ENCODE measurements at places on chromosomes 3 and 15. TPM values are rescaled to one million over a fixed set of nuclear protein-coding genes. Genes with fewer than 3 reads are reported as not detected.
A peak's percentile ranks its signal among the peaks of the same experiment; 100 is the strongest.

DNA sequence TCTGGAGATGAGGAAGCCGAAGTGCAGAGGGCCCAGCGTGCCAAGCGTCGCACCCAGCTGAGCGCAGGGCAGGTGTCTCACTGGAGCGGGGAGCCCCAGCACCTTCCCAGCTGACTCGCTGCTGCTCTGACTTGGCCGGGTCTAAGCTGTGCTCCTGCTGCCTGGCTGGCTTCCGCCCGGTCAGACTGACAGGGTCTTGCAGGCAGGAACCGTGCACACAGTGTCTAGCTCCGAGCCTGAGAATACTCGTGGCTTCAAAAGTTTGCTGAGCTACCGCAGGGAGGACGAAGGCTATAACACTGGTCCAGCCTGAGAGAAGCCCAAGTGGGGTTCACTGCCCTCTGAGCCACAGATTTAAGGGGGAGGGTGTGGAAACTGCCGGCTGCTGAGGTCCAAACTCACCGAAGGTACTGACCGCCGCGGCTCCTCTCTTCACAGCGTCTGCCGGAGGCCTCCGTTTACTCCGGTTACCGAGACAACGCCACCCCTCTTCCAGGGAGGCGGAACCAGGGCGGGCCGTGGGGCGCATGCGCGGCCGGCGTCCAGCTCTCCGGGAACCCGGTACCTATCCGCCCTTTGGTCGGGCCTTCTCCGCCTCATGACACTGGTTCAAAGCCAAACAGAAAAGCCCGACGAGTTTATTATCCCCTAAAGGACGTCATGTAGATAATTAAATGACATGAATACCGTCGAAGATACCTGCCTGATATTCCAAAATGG is at the start of gene CFAP44:
Gene CFAP44 (minus strand): TSS at position 443 of the 720 bp plus-strand sequence. CDS start 7,829 bp downstream, outside the sequence.
- peak; percentile 78 for DNase-seq

DNA sequence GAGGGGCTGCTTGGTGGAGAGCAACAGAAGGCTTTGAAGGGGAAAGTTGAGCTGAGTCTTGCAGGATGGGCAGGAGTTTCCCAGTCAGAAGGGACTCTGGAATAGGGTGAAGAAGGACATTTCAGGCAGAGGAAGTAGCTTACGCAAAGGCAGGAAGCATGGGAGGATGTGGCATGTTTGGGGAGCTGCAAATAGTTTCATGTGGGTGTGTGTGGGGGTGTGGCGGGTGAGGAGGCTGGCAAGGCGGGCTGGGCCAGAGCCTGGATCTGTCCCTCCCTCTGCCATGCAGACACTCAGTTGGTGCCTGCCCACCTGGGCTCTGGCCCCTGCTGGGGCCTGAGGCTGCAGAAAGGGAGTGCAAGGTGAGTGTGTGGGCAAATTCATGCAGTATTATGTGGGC is 10.4 kb downstream of the TEX264 start:
- peak; percentile 51 for DNase-seq

GRCh38 chr15:40420793-40421192 is 15.2 kb downstream of the IVD start:
- DNase-seq: no peak

Gene DPPA4
- polyA plus RNA-seq: 0.01 TPM

DNA sequence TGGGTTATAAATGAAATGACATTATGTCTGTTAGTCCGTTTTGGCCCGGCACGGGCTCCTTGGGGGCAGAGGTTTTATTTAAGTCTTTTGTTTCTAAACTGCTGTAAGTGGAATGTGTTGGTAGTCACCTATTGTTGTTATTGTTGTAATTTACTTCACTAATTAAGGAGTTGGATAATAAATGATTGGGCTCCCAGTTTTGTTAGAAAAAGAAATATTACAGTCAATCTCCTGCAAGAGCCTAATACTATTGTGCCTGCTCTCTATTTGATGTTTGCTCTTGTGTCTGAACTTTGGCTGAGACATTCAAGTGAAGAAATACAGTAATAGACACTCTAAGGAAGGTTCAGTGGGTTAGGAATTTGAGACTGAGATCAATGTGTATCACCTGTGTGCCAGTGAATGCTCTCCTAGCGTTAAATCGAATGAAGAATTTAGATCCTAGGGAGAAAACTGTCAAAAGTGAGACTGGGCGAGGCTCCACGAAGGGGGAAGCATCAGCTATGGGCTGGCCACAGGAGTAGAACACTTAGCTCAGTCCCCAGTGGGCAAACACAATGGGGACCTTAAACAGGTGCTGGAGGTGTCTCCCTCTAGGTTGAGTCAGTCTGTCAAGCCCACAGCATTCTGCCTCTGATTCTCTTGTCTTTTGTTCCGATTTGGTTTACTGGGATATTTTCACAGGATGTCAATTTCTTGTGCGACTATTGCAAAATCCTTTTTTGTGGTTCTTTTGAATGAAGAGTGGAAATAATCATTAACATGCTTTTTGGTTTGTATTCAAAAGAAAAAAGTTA is 1.2 kb downstream of the ROBO2 start:
- no peak for DNase-seq

- peak; percentile 44 for DNase-seq
These were observed 394 bp downstream of the OSBPL10 start for GRCh38 chr3:31980530-31981205.

Gene CHL1
- 2.3 TPM for polyA plus RNA-seq

DNA sequence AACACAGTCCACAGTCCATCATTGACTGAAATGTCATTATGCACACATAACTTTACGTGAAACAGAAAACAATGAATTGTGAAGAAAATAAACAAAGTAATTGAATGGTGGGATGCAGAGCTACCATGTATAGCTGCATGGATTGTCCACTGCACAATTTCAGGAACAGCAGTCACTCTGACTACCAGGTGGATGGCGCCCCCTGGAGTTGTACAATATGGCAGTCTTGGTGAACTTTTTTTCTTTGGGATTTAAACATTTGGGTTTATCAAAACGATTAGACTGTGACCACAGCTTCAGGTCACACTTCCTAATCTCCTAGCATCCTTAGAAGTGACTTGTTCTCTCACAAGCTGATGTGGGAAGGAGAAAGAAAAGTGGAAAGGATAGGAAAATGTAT is 48.9 kb upstream of the TCF12 start:
- peak; percentile 24 for DNase-seq
